ENCODE measurements at places on chromosomes 1 and 21. TPM values are rescaled to one million over a fixed set of nuclear protein-coding genes. Genes with fewer than 3 reads are reported as not detected.

The CXADR gene
- 2.5 TPM for total RNA-seq

The OR2L5 gene
- total RNA-seq: not detected

The ANKRD65 gene
- total RNA-seq: 10.0 TPM

The SPATA21 gene
- total RNA-seq: not detected

The ADAMTS5 gene
- total RNA-seq: 16.6 TPM

The FMN2 gene
- total RNA-seq: 10.7 TPM

The CELA2A gene
- total RNA-seq: not detected

The SUMO3 gene
- total RNA-seq: 59.7 TPM

The NEGR1 gene
- total RNA-seq: 58.9 TPM

DNA sequence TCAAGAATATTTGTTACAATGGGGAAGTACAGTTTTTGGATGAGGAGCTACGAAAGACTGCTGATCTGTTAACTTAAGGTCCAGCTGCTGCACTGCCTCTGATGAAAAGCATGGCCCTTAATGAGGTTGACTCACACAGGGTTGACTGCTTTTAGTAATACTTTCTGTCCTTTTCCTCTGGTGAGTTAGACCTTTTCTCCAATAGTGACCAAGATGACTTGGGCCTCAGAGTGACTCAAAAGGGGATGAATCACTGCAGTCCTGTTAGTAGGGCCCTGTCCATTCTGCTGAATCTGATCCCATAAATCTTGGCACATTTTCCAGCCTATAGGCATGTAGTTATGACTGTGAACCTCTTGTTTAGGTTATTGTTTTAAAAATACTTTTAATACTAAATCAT lies 2.7 kb downstream of the DISP1 start:
- DNase-seq: no peak

DNA sequence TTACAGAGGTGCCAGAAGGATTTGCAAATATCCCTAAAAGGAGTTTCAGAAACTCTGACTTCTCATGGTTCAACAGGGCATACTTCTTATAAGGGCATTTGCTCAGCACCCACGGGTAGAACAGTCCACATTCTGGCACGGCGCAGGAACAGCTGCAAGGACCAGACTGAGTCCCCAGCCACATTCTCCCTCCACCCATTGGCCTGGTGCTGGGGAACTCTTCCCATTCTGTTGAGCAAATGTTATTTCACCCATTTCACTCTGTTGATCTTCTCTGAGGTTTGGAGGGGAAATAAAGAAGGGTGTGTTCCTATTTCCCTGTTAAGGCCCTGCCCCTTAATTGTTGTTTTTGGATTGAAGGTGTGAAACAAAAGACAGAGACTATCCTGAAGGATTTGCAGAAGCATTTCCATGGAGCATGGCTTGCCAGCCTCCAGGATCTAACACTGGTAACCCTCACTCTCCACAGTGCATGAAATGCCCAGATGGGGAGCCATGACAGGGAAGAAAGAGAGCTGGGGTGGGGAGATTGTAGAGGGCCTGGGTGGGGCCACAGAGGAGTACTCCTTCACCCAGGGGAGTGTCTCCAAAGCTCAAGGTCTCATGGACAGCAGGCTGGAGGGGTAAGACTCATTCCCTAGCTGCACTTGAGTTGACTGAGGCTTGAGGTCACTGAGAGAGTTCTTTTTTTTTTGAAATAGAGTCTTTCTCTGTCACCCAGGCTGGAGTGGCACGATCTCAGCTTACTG lies 35.0 kb downstream of the INAVA start:
- peak; percentile 12 for DNase-seq

- no peak for DNase-seq
Measured at GRCh38 chr1:117930484-117930883, 945 bp downstream of the WDR3 start.

GRCh38 chr1:110412576-110412975 lies 5.1 kb upstream of the LAMTOR5 start:
- DNase-seq: peak; percentile 69

DNA sequence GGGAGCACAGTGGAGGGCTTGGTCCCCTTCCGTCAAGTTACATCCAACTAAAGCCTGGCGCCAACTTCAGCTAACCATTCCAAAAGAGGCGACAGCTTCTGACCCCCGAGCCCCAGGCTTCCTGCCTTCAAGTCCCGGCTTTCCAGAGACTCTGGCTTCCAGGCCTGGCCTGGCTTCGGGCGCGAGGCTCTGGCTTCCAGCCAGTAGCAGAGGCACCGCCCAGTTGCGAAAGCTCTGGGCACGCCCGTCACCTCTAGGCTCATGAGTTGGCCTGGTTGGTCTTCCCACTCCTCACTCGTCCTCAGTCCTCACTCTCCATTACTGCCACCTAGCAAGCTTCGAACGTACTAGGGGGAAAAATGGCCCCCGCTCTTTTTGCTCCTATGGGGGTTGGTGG lies 30.0 kb upstream of the C1orf185 start:
- no peak for DNase-seq

DNA sequence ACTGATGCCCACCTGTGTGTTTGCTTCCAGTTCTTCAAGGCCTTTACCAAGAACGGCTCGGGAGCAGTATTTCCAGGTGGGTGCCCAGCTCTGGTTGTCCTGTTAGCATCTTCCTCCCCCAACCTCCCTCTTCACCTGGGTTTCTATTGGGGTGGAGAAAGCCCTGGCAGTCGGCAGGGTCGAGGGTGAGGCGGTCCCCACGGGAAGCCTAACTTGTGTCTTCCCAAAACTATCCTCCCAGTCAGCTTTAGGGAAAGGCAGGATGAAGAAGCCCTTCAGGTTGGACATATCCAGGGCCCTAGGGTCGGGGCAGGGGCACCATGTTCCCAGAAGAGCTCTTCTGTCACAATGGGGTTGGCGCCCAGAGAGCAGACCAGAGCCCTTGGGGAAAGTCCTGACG lies 20.6 kb downstream of the QSOX1 start:
- DNase-seq: peak; percentile 54

DNA sequence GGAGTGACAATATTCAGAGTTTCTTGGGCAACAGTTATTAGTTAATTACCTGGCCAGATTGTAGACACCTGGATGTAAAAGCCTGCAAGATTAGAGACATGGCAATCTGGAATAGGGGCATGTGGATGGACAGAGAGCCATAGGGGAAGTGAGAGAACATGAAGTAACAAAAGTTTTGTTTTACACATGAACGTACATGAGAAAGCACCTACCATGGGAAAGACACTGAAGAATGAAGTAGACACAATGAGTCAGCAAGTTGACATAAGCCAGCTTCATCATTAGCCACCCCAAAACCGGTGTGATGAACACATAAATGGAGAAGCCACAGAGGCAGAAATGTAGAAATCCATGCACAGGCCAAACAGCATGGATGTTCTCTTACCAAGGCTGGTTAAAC lies 462.1 kb upstream of the C1orf87 start:
- no peak for DNase-seq

DNA sequence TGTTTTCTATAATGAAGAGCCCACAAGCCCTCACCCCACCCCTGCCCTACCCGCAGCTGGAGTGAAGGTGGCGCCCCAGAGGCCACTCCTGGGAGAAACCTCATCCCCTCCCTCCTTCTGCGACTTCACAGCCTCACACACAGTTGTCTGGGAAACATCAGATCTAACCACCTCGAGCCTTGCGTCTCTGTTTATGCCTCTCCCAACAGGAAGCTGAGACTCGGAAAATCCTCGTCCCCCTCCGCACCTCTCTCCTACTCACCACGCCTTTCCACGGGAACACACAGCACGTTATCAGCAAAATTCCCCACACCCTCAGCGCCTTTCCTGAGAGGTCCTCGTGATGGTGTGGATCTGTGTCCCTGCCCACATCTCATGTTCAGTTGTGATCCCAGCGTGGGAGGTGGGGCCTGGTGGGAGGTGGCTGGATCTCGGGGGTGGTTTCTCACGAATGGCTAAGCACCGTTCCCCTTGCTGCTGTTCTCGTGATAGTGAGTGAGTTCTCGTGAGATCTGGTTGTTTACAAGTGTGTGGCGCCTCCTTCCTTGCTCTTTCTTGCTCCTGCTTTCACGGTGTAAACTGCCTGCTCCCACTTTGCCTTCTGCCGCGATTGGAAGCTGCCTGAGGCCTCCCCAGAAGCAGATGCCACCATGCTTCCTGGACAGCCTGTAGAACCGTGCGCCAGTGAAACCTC lies 190.6 kb downstream of the KIF26B start:
- DNase-seq: peak; percentile 21

- DNase-seq: peak; percentile 71
Measured at GRCh38 chr1:21012937-21013336, 163.8 kb downstream of the EIF4G3 start.

GRCh38 chr1:201022820-201023516 lies 546 bp downstream of the KIF21B start:
- no peak for DNase-seq

DNA sequence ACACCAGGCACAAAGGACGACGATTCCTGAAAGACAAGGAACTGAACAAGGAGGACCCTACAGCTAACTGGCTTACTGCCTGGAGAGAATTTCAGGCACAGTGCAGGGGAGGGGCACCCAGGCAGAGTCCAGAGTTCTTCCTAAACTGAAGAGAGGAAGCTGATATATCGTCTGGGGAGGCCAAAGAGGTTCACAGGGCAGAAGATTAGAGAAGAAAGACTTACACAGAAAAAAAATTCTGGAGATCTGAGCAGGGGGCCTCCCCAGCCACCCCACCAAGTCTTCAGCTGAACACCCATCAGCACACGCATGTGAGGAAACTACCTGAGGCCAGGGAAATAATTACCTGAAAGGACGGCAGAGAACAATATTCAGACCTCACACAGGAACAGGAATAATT lies 24.6 kb downstream of the SORT1 start:
- no peak for DNase-seq

GRCh38 chr1:44834328-44834727 lies 8.7 kb downstream of the PTCH2 start:
- no peak for DNase-seq

- no peak for DNase-seq
Measured at GRCh38 chr1:180386745-180387367, 115.5 kb downstream of the ACBD6 start.

DNA sequence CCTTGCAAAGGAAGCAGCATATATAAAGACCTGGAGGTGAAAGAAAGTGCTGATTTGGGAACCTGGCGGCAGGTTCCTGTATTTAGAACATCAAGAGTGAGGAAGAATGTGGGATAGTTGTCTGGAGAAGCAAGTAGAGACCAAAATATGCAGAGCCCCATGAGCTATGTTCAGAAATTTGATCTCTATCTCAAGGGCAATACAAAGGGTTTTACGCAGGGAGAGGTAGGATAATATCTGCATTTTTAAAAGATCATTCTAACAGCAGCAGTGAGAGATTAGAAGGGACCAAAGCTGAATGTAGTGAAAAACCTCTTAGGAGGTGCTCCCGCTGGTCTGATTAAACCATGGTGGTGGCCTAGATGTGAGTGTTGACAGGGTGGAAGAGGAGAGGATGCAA lies 453.9 kb upstream of the PKN2 start:
- DNase-seq: no peak

DNA sequence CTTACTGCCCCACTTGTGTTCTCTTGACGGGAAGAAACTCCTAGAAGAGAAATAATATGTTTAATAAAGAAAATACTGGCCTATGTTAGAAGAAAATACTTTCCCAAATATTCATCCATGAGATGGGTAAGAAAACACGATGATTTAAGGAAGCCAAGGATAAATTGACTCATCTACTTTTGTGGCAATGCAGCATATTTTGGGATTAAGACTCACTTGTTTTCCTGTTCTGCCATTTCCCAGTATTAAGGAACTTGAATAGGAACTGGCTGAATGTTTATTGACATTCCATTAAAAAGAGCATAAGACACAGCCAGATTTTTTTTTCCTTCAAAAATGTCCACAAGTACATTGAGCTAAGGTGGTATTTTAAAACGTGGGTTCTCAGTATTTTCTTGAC lies 10.9 kb upstream of the ADAMTS5 start:
- DNase-seq: no peak

DNA sequence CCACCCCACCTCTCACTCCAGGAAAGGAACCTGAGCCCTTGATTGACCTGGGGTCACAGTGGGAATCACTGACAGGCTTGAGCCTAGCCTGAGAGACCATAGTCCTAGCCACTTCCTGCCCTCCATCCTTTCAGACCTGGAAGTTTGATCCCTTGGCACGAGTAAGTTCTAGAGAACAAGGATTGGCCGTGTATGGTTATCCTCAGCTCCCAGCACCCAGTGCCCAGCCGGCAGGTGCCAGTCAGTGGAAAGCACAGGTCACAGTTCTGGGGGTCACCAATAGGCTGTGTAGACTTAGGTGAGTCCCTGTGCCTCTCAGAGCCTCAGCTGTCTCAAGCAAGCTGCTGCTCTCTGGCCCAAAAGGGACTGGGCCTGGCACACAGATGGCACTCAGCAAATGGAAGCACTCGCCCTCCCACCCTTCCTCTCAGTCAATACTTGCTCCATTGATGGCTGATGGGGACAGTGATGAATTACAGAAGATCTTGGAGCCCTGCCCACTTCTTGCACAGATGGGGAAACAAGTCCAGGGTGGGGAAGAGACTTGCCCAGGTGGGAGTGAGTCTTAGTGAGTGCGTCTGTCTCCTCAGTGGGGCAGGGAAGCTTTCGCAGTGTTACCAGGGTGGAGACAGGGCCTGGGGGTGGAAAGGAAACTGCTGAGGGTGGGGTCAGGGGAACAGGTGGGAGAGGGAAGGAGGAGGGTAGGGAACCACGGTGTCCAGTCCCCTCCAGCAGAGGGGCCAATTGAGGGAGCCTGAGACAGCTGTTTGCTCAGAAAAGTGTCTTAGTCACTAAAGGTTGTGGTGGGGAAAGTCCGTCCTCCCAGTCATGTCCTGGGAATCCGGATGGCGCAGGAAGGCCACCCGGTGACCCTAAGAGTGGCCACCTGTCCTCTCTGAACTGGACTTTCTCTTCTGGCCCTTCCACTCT lies 2.6 kb upstream of the KCNQ4 start:
- peak; percentile 55 for DNase-seq

DNA sequence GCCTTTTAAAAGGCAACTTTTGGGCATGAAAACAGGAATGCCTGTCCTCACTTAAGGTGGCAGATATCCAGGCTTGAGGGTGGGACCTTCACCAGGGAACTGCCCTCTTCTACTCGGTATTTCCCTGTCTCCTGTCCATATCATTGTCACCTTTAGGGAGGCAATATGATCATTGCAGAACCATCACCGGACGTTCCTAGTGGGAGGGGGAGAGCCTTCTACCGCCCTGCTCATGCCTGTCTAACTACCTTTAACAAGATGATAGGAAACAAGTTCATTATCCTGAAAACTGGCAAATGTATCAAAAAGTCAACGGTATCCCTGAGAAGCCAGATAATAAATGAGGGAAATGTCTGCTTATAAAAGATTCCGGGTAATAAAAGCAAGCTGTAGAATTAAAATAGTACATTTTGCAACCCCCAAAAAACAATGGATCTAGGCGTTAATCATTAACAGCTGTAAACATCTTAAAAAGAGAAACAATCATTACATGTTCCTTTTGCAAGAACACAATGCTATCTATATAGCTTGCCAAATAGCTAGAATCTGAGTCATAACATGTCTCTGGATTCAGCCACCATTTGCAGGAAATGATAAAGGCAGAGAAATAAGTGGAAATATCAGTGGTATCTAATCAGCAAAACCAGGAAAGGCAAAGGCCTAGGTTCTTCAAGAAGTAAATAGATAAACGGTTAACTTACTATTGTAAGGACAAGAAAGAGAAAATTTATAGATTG lies 852.9 kb upstream of the ADGRL4 start:
- no peak for DNase-seq

GRCh38 chr1:173245892-173246291 lies 38.8 kb upstream of the TNFSF4 start:
- DNase-seq: no peak

Data from sigmoid colon (tissue), 7 donors.